ENCODE measurements at places on chromosomes 5 and 9.

DNA sequence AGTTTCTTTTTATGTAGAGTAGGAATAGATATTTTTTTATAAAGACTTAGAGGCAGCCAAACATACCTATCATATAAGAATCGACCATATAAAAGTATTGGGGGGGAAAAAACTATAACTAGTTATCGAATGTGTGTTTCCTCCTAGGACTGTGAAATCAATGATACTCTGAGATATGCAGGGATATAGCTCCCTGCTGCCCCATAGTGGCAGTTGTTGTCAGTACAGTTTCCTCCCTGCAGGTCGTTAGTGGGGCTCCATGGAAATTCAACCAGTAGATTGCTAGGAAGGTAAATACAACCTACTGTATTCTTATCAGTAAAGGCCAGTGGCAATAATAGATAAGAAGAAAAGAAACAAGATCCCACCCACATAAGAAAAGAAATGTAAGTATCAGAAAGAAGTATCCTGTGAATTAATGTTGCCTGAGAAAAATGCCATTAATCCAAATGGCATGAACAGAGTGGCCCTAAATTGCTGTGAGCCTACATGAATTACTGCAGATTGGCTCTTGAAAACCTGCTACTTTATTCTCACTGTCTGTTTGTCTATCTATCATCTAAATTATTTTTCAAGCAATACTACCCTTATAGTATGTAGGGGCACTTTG, 136.9 kb upstream of the FBN2 start:
- DNase-seq, result no peak

DNA sequence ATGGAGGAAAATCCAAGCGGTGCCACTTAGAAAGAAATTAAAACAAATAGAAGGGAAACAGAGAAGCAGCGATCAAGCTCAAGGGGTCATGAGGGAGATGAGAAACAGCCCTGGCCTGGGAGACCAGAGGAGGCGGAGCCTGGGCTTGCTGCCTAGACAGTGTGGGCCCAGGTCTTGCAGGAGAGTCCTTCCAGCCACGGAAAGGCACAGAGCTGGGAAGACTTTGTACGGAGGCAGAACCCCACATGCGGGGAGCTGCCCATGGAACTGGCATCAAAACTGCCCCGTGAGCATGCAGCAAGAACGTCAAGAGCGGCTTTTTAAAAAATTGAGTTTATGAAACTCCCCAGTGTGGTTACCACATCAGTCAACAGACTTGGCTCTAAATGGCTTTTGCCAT, 119.4 kb downstream of the IRX1 start:
- no peak for DNase-seq

DNA sequence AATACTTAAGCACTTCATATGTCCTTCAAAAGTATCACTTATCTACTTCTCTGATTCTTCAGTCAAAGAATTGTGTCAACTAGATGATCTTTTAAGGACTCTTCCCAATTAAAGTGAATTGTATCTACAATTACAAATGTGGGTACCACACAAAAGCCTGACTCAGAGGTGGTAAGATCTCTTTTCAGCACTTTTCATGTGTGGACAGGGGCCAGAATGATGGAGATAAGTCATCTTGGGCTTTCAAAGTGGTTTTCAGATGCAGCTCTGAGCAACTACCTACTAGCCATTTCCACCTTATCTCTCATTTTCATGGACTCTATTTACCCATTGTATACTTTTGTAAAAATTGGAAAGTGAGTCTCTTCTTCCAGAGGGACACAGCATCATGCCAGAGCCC, 8.4 kb downstream of the COX7C start:
- no peak for DNase-seq

- DNase-seq, result no peak
These were observed 12.1 kb upstream of the TNFAIP8 start for GRCh38 chr5:119343766-119344165.

GRCh38 chr9:98401140-98402018, 145.9 kb upstream of the TBC1D2 start:
- DNase-seq, result no peak

GRCh38 chr5:84131372-84131771, 253.3 kb downstream of the EDIL3 start:
- no peak for DNase-seq

GRCh38 chr9:79120941-79121340, 450.8 kb upstream of the TLE4 start:
- no peak for DNase-seq

GRCh38 chr5:18010053-18010452, 375.8 kb downstream of the TAF11L14 start:
- DNase-seq, result no peak

- no peak for DNase-seq
These were observed 500.7 kb downstream of the TLE4 start for GRCh38 chr9:80072451-80072850.

- DNase-seq, result no peak
These were observed 141.1 kb upstream of the SLC12A2 start for GRCh38 chr5:127942246-127943060.
